ENCODE measurements at places on chromosomes 16 and 17.

DNA sequence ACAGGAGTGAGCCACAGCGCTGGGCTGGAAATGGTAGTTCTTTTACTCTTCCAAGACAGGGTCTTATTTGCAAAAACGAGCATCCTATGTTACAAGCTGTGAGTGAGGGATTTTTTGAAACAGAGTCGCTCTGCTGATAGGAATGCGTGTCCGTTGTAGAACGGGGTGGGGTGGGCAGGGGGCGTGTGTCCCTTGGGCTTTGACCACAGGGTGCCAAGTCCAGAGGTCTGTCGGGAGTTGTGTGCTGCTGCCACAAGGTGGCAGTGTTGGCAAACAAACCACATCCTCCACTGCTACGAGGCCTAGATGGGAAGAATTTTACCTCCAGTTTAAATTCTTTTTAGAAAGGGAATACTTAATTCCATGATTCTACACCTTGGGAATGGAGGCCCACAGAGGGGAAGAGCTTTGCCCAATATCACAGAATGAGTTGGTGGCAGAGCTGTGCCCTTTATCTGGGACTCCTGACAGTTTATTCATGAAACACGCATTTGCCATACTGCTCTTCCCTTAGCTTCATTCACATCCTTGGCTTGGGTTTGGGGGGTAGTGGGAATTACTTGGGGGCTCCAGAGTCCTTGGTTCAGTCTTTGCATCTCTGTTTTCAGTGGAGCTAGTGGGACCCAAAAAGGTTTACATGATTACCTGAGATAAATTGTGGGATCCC, 30.6 kb upstream of the ETV4 start:
- DNase-seq = peak; percentile 75

DNA sequence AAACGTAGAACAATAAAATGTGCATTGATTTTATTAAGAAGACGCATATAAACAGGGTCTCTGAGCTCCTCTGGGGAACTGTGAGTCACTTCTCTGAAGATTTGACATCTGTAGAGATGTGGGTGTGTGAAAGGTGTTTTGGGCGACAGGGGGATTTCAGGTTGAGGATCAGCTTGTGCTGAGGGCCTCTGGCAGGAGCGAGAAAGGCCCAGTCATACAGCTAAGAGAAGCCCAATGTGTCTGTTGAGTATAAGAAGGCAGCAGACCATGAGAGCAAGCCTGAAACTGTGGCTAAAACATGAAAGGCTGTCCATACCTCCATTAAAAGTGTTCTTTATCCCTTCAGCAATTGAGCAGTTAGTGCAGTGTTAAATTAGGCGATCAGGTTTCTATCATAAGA, 406.5 kb upstream of the MON1B start:
- no peak for DNase-seq

GRCh38 chr17:44761932-44762810, 3.4 kb downstream of the ADAM11 start:
- no peak for DNase-seq

DNA sequence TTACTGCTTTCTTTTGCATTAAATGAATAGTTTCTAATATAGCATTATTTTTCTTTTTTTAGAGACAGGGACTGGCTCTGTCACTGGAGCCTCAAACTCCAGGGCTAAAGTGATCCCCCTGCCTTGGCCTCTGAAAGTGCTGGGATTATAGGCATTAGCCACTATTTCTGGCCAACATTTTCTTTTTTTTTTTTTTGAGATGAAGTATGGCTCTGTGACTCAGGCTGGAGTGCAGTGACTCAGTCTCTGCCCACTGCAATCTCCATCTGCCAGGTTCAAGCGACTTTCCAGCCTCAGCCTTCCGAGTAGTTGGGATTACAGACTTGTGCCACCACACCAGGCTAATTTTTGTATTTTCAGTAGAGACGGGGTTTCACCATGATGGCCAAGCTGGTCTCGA, 2.0 kb upstream of the DUXB start:
- peak; percentile 59 for DNase-seq

DNA sequence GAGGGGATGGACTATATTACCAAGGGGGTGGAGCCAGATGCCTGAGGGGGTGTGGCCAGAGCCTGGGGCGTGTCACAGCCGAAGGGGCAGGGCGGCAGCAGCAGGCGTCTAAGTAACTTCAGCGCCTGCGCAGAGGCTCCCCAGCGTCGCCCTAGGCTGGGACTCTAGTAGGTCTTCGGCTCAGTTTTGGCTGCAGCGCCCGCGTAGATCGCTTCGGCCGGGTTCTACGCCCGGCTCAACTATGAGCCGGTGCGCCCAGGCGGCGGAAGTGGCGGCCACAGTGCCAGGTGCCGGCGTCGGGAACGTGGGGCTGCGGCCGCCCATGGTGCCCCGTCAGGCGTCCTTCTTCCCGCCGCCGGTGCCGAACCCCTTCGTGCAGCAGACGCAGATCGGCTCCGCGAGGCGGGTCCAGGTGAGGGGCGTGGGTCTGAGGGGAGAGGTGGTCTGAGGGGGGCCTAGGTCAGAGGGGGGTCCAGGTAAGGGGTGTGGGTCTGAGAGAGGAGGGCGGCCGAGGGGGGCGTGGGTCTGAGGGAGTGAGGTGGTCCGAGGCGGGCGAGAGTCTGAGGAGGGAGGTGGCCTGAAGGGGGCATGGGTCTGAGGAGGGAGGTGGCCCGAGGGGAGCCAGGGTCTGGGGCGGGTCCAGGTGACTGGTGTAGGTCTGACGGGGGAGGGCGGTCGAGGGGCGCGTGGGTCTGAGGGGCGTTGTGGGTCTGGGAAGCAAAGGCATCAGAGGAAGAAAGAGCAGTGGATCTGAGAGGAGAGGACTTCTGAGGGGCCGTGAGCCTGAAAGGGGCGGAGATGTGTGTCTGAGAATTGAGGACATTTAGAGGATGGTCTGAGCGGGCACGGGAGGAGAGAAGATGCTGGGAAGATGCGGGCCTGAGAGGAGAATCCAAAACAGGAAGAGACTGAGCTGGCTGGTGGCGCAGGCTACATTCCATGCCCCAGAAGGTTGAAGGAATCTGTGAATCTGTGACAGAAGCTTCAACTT, at the start of gene LPCAT2:
TSS of gene LPCAT2 (plus strand) at position 132 of the 991 bp plus-strand sequence. CDS start at position 242, 110 bp downstream.
- peak; percentile 72 for DNase-seq

GRCh38 chr17:32142857-32143526, 690 bp downstream of the RHOT1 start:
- peak; percentile 63 for DNase-seq

GRCh38 chr16:24950275-24950674, 64.9 kb downstream of the ARHGAP17 start:
- DNase-seq = peak; percentile 63

DNA sequence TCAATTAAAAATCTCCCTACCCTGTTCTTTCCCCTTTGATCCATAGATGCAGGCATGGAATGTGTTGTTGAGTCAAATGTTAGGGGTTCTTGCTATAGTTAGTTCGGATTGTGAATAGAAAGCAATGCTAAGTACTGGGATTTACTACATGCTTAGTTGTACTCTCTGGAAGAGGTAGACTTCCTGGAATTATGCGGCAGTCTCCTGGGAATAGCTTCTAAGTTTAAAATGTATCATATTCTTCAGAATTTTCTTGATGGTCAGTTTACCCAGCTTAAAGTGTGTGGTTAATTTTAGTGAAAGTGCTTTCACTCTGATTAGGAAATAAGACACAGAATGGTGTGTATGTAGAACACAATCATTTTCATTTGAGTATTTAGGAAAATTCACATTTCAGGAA, 3.5 kb downstream of the CLTC start:
- peak; percentile 51 for DNase-seq

GRCh38 chr17:82424001-82424862, 5.8 kb upstream of the OGFOD3 start:
- peak; percentile 61 for DNase-seq

DNA sequence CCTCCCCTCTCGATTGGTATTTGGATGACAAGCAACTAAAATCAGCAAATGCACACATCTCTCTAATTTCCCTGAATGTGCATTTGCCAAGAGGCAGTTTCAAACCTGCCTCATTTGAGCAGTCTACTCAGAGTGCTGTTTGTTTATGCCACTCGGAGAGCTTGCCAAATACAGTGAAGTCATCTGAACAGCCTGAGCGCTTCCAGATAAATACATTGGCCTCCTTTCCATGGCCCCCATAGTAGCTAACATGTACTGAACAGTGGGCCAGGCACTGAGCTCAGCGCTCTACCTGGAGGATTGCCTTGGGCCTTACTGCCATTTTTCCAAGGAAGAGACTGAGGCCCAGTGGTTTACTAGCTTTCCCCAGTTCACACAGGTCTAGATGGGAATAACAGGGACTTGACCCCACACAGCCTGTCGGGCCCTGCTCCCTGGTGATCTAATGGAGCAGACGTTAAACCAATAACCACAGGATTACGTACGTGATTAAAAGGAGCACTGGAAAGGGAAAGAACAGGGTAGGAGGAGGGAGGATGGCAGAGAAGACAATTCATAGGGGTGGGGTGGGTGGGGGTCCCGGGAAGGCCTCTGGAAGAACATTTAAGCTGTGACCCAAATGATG, 18.7 kb upstream of the ANKRD40CL start:
- DNase-seq = peak; percentile 72

GRCh38 chr17:35299135-35299534, 56.3 kb downstream of the SLFN5 start:
- DNase-seq = no peak

GRCh38 chr17:8117980-8118768, at the start of gene ALOXE3:
TSS of gene ALOXE3 (minus strand) at chr17:8118514. CDS start at chr17:8117990, 524 bp downstream.
- DNase-seq = peak; percentile 63

GRCh38 chr17:8326511-8327302, 12.9 kb upstream of the ODF4 start:
- peak; percentile 25 for DNase-seq

DNA sequence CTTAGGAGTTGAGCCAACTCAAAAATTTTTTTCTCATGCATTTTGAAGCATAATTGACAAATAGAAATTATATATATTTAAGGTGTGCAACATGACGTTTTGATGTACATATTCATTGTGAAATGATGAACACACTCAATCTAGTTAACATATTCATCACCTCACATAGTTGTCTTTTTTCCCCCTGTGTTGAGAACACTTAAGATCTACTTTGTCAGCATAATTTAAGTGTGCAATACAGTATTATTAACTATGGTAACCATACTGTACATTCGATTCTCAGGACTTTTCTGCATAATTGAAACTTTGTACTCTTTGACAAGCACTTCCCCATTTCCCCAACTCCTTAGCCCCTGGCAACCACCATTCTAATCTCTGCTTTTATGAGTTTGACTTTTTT, 192.2 kb upstream of the ZKSCAN2 start:
- no peak for DNase-seq

DNA sequence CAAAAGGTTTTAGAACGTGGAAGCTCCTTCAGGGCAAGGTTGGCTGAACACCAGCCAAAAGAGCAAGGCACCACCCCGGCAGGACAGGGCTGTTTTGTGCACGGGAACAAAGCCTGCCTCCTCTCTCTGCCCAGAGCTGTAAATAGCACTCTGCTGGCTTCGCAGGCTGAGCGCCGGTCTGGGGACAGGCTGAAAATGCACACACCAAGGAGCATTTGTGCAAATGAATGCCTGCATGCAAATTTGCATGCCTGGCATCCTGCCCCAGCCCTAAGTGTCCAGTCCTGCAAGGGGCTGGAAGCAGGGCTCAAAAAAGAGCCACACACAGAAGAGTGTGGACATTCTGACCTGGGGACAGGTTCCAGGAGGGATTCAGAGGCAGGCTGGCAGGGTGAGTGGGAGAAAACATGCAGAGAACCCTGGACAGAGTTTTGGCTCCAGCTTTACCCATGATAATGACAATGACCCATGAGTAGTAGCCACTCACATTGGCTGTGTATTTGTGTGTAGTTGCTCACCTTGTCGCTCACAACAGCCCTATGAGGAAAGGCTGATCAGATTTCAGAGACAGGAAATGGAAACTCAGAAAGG, 11.7 kb downstream of the ABAT start:
- DNase-seq = no peak

DNA sequence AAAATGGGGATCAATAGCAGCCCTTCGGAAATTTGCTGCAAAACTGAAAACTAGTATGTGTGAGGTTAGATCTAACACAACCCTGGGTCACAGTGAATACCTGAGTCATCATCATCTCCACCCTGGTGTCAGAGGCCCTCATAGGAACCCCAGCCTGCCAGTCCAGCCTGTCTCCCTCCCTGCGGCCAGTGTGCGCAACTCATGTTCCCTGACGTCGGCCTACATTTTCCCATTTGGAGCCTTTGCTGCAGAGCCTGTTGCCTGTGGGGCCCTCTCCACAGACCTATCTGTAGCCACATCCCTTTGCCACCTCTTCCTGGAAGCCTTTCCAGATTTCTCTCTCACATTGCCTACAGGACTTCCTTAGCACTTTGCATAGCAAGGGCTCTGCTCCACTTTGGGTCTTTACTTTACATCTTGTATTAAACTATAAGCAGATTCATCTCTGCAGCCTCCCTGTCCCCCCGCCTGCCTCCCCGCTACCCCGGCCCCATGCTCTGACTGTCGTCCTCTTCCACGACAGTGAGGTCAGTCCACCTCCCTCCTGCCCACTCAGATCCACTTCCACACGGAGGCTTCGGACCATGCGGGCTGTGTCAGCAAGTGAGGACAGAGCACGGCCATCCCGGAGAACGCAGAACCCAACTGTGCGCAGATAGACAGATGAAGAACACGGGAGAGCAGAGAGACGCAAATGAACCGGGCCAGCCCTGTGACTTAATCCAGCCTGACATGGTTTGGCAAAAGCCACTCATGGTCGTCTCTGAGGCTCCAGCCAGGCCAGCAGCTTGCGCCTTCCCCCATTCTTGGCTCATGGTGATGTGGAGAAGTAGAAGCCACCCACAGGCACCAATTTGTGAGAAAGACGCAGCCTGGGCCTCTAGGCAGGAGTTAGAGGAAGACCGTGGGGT, 31.0 kb downstream of the NGFR start:
- DNase-seq = no peak

DNA sequence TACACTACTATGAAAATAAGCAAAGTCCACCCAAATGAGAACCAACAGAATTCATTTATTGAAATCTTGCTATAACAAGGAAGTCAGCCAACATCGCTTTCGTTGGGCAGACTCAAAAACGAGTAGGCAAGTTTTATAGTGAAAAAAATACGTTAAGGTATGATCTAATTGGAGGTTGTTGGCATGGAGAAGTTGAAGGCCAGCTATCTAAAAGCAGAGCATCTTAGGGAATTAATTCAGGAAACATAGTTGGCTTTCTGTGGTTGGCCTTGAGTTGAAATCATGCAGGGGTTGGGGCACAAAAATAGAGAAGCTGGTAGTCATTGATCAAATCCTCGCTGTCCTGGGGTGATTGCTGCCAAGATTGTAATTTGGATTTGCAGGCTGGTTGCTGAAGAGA, 118.3 kb downstream of the PPM1E start:
- no peak for DNase-seq

DNA sequence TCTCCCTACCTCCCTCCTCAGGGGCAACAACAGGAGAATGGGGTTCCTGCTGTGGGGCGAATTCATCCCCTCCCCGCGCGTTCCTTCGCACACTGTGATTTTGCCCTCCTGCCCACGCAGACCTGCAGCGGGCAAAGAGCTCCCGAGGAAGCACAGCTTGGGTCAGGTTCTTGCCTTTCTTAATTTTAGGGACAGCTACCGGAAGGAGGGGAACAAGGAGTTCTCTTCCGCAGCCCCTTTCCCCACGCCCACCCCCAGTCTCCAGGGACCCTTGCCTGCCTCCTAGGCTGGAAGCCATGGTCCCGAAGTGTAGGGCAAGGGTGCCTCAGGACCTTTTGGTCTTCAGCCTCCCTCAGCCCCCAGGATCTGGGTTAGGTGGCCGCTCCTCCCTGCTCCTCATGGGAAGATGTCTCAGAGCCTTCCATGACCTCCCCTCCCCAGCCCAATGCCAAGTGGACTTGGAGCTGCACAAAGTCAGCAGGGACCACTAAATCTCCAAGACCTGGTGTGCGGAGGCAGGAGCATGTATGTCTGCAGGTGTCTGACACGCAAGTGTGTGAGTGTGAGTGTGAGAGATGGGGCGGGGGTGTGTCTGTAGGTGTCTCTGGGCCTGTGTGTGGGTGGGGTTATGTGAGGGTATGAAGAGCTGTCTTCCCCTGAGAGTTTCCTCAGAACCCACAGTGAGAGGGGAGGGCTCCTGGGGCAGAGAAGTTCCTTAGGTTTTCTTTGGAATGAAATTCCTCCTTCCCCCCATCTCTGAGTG, 5.9 kb upstream of the LASP1NB start:
- DNase-seq = no peak

All from fibroblast of mammary gland (primary cell).